NCI-H2081 (cell line): ENCODE measurements at places on chromosomes 2 and 18.

DNA sequence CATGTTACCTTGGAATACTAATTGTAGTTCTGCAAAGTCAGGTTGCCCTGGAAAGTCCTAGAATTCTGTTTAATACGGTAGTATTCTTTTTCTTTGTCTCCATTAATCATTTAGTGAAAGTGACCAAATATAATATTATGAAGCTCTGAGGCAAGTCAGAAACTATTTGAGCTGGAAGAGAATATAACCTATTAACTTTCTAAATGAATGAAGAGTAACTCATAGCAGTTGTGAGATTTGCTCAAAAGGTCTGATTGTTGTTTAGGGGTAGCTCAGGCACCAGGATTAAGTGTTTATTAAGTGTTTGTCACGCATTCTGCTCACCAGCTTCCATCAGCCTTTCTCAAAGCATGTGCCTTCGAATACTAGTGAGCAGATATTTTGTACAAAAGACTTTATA, 46.7 kb upstream of the SERPINE2 start:
- no peak for DNase-seq

GRCh38 chr2:121955872-121956271, 200.4 kb downstream of the TSN start:
- no peak for DNase-seq

DNA sequence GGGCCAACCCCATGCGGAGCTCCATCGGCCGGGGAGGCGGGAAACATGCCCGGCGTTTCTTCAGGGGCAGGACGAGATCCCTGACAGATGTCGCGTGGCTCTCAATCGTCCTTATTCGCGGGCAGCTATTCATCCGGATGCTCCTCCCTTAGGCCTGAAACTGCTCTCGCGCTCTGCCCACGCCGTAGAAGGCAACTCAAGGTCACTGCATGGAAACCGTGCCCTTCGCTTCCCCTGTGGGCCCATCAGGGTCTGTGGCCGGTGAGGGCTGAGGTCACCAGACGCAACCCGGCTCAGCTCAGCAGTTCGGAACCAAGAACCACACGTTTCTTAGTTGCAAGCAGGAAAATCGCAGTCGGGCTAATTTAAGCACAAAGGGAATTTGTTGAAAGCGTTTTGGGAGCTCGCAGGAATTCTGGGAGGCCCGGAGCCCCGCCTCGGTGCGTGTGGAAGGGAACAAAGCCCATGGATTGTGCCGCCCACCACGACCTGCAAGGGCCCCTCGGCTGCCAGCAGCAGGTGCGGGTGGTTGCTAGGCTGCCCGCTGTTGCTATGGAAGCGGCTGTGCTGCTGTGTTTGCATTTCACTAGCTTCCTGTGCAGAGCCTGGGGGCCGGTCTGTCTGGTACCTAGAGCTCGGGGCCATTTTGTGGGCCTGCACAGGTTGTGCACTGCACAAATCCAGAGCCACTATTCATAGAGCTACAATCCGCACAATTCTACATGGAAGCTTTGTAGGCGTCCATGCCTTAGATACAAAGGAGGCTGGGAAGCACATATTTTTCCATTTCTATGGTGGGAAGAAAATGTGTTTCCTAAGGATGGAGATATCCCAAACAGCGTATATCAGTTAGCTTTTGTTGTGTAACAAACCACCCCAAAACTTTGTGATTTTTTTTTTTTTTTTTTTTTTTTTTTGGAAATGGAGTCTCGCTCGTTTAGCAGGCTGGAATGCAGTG, 6.0 kb upstream of the ALLC start:
- DNase-seq, result peak; percentile 98

- peak; percentile 49 for DNase-seq
These were observed 10.7 kb downstream of the KCNJ3 start for GRCh38 chr2:154709215-154709614.

DNA sequence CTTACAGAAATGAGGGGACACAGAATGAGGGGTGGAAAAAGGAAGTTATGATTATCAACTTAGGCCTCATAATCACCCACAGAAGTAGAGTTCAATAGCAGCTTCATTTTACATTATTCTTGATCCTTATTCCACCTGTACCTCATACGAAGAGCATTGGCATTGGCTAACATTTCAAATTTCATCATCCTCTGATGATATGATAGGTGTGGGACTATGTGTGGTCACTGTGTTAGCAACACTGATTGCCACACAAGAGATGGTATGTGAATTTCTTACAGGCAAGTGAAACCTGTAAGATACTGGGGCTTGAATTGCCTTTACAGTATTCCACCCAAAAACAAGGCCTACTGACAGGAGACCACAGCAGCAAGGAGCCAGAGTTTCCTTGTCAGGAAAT, 14.0 kb upstream of the HAT1 start:
- no peak for DNase-seq

- no peak for DNase-seq
These were observed 36.4 kb downstream of the ZC3H15 start for GRCh38 chr2:186522450-186522849.

GRCh38 chr2:120300385-120300784, 45.6 kb upstream of the INHBB start:
- no peak for DNase-seq

- DNase-seq, result no peak
These were observed 193.9 kb upstream of the HS6ST1 start for GRCh38 chr2:128512379-128513115.

- DNase-seq, result no peak
These were observed 3.3 kb upstream of the ZNF532 start for GRCh38 chr18:58861353-58861752.

DNA sequence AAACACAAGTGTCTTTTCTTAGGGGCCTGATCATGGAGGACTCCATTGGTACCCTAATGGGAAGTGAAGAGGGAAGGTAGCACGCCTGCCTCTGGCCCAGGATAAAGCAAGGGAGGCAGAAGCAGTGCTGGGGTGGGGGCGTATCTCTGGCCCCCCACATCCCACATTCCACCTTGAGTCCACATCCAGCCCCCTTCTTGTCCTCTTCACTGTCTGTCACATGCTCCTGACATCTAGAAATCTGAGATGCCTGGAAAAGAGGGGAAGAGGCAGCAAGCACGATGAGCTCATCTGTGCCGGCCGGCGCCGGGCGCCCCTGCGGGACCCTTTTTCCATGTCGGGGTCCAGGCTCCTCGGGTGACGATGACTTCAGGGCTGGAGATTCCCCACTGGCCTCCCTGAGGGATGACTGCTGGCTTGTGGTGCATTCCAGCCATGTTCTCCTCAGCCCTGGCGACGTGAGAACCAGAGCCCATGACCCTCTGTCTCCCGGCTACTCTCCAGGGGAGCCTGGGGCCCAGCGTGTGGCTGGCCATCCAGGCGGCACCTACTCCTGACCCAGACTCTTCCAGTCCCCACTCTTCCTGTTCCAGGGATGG, 277.5 kb downstream of the DYSF start:
- no peak for DNase-seq

- no peak for DNase-seq
These were observed 53.2 kb upstream of the GPR45 start for GRCh38 chr2:105188343-105188742.

DNA sequence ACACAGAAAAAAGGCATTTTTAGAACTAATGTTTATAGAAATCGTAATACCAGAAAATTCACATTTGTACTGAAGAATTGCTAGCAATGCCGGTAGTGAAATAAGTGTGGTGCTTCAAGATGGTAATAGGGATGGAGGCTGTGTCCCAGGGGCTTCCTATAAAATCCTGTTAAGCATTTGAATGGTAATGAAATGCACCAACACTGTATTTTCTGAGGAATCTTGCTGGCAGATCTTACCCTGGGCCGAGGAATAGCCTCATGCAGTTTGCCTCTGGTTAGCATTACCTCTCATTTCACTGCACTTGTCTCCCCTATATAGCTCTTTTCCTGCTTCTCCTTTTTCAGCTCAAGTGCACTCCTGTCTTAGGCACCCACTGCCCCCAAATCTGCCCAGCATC, 501.6 kb upstream of the NRP2 start:
- DNase-seq, result no peak

GRCh38 chr2:58764338-58765104, 523.4 kb upstream of the FANCL start:
- DNase-seq, result no peak

- no peak for DNase-seq
These were observed 48.5 kb downstream of the C2orf74 start for GRCh38 chr2:61210332-61210981.

GRCh38 chr2:48905696-48906095, 150.2 kb upstream of the LHCGR start:
- no peak for DNase-seq

DNA sequence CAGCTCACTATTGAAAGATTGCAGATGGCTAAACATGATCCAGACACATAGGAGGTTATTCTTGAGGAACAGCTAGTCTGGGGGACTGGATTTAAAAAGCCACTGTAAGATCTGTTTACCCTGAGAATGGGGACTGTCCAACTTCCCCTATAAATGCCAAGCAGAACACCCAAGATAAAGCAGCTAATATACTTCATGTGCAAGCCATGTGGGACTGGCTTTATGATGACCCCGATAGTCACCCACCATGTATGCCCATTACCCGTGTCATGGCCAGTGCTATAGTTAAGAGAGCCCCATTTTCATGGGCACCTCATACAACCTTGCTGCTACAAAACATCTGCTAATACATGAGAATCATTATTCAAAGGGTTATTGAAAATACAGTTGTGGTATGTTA, 16.0 kb downstream of the YPEL5 start:
- DNase-seq, result no peak

- DNase-seq, result no peak
These were observed 82.9 kb downstream of the MSH2 start for GRCh38 chr2:47485751-47486300.

DNA sequence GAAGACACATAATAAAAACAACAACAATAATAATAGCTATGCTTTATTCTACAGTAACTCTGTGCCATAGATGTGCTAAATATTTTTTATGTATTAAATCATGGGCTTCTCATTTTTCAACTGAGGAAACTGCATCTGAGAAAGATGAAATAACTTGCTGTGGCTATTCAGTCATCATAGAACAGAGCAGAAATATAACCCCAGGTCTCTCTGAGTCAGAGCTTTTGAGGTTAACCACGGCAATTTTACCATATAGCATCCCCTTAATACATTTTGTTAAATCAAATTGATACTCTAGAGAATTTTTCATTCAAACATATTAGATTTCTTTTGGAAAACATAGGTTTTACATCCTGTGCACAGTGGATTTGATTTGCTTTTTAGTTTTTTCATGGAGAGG, 586.6 kb upstream of the KLHL29 start:
- DNase-seq, result no peak

GRCh38 chr2:207939342-207940108, 85.8 kb downstream of the PLEKHM3 start:
- DNase-seq, result peak; percentile 13

DNA sequence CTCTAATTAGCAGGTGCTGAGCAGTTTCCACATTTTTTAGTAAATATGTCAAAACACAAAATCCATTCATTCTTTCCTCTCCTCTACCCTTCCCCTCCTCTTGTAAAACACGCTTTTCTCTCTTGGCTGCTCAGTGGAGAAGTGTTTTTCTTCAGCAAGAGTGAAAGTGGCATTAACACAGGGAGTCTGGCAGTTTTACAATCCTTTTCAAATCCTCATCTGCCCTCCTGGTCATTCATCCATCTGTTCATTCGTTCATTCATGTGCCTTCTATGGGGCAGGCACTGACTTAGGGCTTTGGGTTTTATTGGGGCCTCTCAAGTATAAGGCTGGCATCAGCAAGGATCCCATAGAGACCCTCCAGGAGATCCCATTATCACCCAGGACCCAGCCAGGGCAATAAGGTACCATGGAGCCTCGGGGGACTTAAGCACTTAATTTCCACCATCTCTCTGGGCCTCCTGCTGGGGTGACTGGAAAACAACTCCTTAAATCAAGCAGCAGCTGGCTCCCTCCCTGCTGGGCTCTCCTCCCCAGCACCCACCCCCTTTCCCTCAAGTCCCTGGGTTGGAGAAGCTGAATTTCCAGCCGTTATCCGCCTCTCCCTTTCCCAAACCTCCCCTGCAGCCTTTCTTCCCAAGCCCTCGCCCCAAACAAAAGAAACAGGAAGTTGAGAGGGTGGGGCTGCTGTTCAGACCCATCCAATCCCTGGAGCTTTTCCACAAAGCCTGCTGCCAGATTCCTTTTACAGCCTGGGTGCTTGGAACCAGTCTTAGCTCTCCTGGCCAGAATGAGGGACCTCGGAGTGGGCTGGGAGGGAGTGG, 32.6 kb downstream of the MARCHF4 start:
- peak; percentile 97 for DNase-seq

DNA sequence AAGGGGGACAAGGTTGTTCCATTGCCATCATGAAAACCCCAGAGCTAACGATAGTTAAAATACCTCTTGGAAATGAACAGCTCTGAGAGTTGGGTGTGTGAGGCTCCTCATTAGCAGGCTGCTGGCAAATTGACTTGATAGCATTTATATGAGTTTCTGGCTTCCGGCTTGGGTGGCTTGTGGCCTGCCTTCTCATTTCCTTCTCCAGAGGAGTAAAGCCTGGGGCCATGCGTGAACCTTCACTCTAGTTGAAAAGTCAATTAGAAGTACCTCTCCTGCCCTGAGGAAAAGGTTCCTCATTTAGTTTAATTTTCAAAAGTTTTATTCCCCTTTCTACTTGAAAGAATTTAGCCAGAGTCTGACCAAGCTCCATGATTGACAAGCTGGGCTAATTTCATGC, 67.1 kb downstream of the MGAT5 start:
- no peak for DNase-seq

DNA sequence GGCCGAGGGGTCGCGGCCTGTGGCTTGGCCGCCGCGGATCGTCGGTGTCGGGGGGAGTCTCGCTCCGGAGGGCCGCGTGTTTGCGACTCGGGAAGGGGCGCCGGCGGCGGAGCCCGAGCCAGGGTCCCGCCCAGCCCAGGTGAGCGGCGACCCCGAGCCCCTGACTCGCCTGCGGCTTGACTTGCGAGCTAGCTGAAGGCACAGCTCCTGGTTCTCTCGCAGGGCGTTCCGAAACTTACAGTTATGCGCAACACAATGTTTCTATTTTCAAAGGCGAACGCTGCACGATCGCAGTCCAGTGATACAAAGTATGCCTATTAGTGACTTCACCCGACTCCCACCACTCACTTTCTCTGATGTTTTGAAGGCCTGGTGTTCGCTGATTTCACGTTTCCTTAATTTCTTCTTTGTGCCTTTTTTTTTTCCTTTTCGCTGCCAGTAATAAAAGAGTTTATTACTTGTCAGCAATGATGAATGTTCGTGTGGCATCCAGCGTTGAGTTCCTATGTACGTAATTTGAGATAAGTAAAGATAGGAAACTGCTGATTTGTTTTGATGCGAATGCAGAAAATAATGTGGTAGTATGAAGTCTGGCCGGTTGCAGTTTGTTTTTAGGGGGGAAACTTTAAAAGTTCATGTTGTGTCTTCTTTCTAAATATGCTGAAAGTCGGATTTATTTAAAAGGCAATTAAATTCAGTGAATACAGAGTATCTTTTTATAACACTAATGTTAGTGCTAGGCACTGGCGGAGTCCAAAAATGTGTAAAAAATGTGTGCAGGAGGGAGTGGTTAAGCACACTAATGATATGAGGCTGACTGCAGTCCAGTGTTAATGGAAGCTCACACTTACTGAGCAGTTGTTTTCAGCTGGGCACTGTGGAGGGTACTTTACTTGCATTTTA, 706 bp downstream of the UBXN2A start:
- peak; percentile 37 for DNase-seq

GRCh38 chr2:126971481-126972278, 73.0 kb downstream of the TEX51 start:
- DNase-seq, result peak; percentile 61
